Activated CD4-positive, alpha-beta T cell treated with anti-CD3 and anti-CD28 coated beads, Interleukin-2, Interleukin-4, amounts not matched to agents 100 ng/mL and 50 ng/mL, durations not matched to agents 16 hours and 8 hours (primary cell): ENCODE measurements at places on chromosomes 4 and X.

DNA sequence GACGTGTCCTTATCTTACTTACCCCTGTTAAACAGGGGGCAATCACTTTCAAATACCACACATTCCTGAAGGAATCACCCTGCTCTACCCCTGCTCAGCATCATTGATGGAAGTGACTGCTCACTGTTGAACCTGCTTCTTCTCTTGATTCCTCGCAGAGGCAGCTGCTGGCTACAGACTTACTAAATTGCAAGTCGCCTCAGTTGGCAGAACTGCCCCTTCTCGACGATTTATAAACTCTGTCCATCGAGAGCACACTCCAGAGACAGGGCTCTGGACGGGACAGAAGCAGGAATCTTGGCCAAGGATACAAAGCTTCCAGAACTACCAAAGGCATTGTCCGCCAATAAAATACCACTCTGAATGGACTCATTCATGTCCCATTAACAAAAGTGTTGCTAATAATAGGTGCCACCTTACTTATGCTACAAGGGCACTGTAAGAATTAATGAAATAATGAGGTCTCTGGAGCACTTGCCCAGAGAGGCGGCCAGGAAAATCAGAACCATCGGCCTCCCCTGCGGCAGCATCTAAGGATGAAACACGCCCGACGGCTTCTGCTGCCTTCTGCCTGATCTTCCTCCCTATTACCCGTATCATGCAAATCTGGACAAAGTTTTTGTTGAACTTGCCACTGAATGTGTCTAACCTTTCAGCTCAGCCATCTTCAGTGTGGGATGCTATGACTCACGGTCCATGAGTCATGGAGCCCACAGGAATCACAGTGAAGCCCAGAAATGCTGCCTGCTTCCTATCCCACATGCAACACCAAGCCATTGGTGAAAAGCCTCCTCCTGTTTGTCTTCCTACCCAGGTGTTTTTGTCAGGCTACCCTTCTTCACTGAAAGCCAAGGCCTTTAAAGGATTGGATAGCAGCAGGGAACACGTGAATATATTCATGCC is 164.9 kb downstream of the MAML3 start:
- DNase-seq = peak; percentile 26

DNA sequence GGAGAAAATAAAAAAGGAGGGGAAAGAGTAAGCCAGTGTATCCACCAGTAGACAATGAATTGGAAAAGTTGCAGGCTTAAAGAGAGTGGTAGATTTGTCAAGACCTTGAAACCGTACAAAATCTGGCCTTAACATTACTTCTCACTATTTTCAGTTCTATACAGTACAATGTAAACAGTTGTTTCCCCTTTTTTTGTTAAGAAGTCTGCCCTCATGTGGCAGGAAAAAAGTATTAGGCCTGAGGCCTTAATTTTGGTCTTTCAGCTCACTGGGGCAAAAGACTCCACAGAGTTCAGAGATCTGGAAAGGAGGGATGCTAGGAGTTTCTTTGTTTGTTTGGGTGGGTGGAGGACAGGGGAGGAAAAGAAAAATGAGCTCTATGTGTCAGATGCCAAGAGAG is 92.8 kb upstream of the CCDC160 start:
- DNase-seq = peak; percentile 25

- no peak for DNase-seq
Measured at GRCh38 chr4:27524224-27524623, 663.6 kb downstream of the STIM2 start.

DNA sequence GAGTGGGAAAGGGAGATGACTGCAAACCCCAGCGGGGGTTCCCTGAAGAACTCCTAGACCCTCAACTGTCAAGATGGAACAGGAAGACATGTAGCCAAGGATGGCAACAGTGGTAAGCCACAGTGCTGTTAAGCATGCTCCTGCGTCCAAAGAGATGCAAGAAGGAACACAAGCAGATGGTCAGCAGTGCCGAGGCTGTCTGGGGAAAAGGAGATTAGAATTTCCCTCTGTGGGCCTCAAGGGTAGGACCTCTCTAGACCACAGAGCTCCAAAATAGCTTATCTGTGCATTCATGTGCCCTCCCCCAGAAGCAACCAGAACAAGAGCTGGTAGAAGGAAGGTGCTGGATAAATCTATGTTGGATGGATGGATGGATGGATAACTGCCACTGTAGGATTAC is 82.0 kb upstream of the CPEB2 start:
- DNase-seq = no peak

DNA sequence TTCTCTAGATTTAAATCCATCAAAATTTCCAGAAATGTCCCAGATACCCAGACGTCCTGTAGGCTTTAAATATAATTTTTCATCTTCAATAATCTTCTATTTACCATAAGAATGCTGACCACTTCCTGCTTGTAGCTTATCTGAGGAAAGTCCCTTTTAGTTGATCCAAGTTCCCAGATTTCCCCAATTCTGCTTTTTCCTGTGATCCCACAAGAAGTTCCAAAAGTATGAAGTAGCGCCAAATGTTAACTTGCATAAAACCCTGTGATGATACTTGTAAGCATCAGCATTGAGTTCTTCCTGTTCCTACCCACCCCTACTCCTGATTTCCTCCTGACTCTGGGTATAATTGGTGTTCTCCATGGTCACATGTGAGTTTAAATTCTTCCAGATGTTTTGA is 10.6 kb upstream of the TLR8 start:
- DNase-seq = no peak
